Stimulated activated CD8-positive, alpha-beta memory T cell treated with anti-CD3 and anti-CD28 coated beads, Interleukin-2, amount 100 ng/mL, for 48 hours (primary cell): ENCODE measurements at places on chromosomes 16 and 17.

- no peak for DNase-seq
Measured at GRCh38 chr17:1495265-1495989, 2.9 kb upstream of the MYO1C start.

GRCh38 chr16:49505556-49505955, 132.0 kb downstream of the C16orf78 start:
- no peak for DNase-seq

DNA sequence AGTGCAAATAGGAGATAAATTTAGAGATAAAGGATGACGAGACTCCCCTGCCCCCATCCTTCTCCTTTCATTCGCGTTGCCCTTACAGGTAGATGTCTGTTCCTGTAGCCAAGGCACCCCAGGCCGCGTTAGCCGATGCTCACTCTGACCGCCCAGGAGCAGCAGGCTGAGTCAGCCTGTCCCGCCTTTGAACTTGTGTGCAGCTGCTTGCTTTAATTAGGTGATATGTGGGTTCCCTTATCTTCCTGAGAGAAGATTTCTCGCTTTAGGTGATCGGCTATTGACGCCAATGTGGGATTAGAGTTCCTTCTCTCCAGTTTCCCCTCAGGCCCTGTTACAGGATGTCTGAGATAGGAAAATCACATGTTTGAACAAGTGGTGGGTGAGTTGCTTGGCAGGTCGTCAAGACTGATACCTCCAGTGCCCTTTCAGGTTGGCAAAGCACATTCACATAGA, 119.5 kb downstream of the MSI2 start:
- DNase-seq = no peak

- no peak for DNase-seq
Measured at GRCh38 chr16:63361032-63361624, 1324.9 kb upstream of the CDH8 start.

DNA sequence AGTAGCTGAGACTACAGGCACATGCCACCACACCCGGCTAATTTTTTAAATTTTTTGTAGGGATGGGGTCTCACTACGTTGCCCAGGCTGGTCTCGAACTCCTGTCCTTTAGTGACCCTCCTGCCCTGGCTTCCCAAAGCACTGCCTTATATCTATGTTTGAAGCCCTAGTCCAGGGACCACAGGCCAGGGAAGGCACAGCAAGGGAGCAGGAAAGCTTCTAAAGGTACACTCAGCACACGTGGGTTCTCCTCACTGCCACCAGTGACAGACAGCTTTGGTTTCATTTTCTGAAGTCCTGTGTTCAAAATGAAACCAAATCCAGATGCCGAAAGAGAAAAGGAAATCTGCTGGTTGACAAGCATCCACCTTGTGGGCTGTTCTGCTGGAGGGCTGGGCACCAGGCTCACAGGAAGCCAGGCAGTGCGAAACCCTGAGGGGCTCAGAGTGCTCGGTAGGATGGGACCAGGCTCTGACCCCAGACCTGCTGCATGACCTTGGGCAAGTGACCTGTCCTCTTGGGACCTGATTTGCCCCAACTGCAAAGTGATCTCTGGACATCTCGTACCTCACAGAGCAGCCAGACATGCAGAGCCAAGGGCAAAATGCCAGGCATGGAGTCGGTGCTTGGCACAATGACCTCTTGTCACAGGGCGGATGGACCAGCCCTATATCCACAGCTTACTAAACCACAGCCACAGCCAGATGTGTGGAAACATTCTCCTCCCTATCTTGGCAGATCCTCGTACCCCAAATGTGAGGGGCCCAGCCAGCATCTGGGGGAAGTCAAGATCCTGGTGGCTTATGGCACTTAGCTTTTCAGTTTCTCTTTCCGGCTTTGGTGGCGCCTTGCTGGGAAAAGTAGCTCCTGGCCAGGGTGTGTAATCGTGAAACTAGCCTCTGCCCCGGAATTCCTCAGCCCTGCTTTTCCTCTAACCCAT, 2.8 kb upstream of the SOCS1 start:
- no peak for DNase-seq

DNA sequence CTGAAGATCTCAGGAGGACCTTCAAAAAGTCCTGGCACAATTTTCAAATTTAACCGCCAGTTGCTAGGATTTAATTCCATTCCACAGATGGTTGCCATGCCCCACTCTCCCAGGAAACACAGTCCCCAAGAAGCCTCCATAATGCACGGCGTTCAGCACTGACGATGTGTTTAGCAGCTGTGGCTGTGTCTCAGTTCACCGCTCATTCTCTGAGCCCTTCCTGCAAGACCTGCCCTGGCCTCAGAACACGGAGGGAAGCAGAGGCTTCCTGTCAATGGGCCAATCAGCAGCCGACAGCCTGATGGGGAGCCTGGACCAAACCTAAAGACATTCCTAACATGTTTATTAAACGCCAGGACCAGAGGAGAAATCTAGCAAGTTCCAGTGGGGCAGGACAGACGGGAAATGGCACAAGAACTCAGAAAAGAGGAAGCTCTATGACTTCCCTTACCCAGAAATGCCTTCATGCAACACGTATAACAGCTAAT, 4.9 kb downstream of the MYLK3 start:
- no peak for DNase-seq

DNA sequence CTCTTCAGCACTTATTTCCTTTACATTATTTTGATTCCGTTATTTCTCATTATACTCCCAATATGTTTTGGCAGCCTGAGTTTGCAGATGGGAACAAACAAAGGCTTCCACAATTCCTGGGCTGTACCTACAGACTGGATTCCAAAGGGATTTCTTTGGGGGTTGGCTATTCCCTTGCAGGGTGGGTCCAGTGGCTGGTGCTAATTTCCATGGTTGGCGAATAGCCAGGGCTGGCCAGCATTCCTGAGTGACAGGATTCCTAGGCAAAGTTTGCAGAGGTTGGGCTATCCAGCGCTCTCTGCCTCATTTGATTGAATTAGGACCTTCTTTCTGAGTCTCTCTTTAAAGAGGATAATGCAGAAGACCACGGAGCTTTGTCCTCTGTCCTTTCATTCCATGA, 207.4 kb downstream of the MAF start:
- no peak for DNase-seq

- DNase-seq = no peak
Measured at GRCh38 chr17:42852351-42852750, 1.4 kb downstream of the AOC3 start.

DNA sequence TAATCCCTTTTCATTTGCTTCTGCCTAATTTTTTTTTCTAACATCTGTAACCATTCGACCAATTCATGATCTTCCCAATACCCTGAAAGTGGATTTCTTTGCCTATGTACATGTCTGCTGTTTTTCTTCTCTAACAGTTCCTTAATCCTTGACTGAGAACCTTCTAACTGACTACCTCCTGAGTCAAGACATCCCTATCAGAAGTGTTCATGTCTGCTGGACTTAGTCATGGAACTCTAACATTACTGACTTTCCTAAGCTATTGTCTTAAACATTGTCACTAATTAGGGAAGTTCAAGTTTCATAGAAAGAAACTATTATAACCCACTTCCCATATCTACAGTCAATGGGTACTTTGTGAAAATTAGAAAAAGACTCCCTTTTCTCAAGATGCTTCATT, 52.4 kb upstream of the IRX5 start:
- no peak for DNase-seq

- no peak for DNase-seq
Measured at GRCh38 chr17:2397247-2398171, 3.4 kb downstream of the MNT start.

GRCh38 chr16:75043175-75043895, 44.5 kb downstream of the ZNRF1 start:
- DNase-seq = no peak

GRCh38 chr17:78493450-78493849, 83.7 kb downstream of the DNAH17 start:
- DNase-seq = no peak

DNA sequence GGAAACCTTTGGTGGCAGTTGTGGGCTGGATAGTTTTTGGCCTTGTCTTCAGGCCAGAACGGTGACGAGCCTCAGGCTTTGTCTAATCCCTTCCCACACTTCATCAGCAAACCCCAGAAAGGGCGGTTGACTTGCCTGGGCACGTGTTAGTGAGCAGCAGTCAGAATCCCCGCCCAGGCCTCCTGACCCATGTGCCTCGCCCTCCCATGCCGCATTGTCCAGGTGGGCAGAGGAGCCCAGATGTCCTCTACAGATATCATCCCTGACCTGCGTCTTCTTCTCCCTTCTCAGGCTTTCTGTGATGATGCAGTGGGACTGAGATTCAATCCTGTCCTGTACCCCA, 82.5 kb downstream of the OR1D5 start:
- no peak for DNase-seq

GRCh38 chr16:17572145-17572544, 101.4 kb upstream of the XYLT1 start:
- DNase-seq = no peak

- DNase-seq = no peak
Measured at GRCh38 chr17:79798299-79799173, 1.7 kb upstream of the CBX8 start.

GRCh38 chr16:62036101-62036801, at the start of gene CDH8:
Gene CDH8 (minus strand): TSS chr16:62036438. CDS start chr16:62021403, 15,035 bp downstream.
- no peak for DNase-seq

- DNase-seq = peak; percentile 30
Measured at GRCh38 chr17:74008196-74008595, 195.3 kb upstream of the RPL38 start.

DNA sequence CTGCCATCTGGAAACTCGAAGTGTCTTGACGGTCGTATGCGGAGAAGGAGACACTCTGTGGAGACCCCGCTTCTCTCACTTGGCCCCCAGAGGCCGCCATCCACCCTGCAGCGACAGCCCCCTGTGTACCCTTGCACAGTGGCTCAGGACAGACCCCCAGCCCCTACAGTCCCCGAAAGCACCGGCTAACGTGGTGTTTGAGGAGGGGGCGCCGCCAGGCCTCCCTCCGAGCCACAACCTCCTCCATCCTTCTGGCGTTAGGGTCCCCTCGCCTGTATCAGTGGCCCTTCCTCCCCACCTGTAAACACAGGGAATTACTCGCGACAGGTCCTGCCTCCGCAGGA, 73.6 kb downstream of the LMF1 start:
- DNase-seq = no peak

GRCh38 chr16:72357910-72358309, 186.0 kb upstream of the PMFBP1 start:
- no peak for DNase-seq

DNA sequence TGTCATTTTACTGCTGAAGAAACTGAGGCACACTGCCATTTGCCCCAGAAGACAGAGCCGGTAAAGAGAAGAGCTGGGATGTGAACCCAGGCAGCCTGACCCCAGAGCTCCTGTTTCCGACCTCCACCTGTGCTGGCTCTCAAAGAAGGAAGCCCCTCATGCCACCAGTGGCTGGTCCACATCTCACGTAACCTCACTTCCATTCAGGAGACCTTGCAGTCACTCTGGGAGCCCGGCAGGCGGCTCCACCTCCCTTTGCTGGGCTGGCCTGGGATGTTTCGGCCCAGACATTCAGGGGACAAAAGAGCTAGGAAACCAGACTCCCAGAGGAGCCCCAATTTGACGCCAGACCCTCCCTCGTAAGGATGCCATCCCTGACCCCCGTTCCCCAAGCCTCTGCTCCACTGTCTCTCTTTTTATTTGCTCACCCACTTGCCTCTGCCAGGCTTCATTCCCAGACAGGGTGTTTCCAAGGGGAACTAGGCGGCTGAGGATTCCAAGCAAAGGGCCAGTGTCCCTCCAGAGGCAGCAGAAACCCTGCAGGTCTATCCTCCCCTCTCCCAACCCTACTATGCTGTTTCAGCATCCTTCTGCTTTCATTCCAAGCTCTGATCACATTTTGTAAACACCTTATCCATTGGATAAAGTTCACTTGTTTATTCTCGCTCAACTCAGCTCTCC, 2.8 kb downstream of the TAF1C start:
- DNase-seq = no peak

DNA sequence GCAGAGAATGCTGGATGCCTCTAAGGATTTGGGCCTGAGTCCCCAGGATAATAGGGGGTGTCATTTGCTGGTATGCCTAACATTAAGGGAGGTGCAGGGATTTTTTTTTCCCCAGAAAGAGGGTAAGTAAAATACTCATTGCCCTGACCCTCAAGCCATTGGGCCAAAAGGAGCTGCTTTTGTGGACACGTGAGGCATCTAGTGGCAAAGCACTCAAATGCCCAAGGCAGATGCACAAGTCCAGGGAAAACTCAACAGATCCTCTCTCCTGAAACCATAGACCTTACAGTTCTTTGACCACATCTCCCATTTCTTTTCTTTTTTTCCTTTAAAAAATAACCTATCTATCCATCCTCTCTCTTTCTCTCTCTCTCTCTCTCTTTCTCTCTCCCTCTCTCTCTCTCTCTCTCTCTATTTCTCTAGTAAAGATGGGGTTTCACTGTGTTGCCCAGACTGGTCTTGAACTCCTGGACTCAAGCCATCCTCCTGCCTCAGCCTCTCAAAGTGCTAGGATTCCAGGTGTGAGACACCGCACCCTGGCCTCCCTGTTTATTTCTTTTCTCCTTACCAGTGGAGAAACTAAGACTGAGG, 11.8 kb downstream of the IRX5 start:
- no peak for DNase-seq

GRCh38 chr16:47395733-47396498, 64.9 kb downstream of the ITFG1 start:
- DNase-seq = no peak

- DNase-seq = no peak
Measured at GRCh38 chr17:6069539-6070429, at the start of gene WSCD1. Gene WSCD1 (plus strand): TSS chr17:6070379. CDS start chr17:6080659, 10,280 bp downstream.

DNA sequence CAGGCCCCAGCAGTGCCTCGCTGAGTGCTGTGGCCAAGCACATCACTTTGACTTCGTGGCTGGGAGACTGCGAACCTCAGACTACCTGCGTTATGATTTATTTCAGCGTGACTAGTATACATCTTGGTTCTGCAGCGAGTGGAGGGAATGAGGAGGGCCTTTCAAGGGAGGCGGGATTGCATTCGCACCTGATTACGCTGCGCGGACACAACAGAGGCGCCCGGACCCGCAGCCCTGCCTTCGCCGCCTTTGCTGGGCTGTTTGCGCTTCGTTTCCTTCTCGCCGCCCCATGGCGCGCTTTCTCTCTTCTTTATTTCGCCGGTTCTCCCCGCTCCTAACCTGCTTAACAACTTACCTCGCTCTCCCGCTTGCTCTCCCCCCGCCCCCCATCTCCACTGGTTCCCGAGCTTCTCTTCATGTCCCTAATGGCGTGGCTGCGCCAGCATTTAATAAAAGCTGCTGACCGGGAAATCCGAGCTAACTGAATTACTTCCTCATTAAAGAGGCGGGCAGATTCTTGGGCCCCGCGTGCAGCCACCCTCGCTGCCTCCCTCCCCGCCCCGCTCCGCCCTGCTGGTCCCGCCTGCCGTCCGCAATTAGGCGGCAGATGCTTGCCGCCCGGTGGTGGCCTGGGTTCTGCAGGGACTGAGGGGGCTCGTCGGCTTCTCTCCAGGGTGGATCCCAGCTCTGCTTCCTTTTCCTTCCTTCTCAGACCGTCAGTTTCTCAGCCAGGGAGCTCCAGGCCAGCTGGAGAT, 257.6 kb upstream of the SDK2 start:
- no peak for DNase-seq

DNA sequence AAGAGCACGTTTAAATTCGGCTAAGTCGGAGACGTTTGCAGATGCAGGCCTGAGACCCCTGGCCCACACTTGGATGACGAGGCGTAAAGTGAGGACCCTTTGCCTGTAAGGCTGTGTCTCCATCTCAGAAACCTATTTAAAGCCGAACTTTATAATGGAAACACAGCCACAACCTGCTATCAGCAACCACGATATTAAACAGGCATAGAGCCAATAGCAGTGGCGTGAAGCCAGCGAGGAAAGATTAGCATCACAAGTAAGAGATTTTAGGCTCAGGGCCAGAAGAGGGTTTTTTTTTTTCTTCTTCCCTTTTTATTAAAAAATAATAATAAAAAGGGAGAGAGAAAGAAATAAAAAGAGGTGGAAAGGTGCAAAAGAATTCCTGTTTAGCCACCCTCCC, 111.3 kb upstream of the NOL11 start:
- no peak for DNase-seq

- no peak for DNase-seq
Measured at GRCh38 chr16:12146966-12147365, 170.4 kb downstream of the SNX29 start.
